ENCODE measurements at places on chromosomes 13 and 19. TPM values are rescaled to one million over a fixed set of nuclear protein-coding genes. Genes with fewer than 3 reads are reported as not detected.

Gene SWSAP1
- 0.37 TPM for total RNA-seq

Gene CYP4F12
- 3.4 TPM for total RNA-seq

Gene IFI30
- 5.2 TPM for total RNA-seq

Gene TPTE2
- total RNA-seq, result 0.82 TPM

Gene PSG2
- not detected for total RNA-seq

Gene OR7A17
- not detected for total RNA-seq

Gene CGB3
- not detected for total RNA-seq

Gene ZNF835
- total RNA-seq, result 12.7 TPM

Gene SNRPA
- 37.1 TPM for total RNA-seq

Gene NLRP4
- total RNA-seq, result 0.41 TPM

Gene ZNF260
- total RNA-seq, result 22.2 TPM

Gene GPC6
- 4.7 TPM for total RNA-seq
